ENCODE measurements at places on chromosomes 16 and 17.

GRCh38 chr17:39981207-39981741 is 667 bp downstream of the PSMD3 start:
- DNase-seq, result no peak

DNA sequence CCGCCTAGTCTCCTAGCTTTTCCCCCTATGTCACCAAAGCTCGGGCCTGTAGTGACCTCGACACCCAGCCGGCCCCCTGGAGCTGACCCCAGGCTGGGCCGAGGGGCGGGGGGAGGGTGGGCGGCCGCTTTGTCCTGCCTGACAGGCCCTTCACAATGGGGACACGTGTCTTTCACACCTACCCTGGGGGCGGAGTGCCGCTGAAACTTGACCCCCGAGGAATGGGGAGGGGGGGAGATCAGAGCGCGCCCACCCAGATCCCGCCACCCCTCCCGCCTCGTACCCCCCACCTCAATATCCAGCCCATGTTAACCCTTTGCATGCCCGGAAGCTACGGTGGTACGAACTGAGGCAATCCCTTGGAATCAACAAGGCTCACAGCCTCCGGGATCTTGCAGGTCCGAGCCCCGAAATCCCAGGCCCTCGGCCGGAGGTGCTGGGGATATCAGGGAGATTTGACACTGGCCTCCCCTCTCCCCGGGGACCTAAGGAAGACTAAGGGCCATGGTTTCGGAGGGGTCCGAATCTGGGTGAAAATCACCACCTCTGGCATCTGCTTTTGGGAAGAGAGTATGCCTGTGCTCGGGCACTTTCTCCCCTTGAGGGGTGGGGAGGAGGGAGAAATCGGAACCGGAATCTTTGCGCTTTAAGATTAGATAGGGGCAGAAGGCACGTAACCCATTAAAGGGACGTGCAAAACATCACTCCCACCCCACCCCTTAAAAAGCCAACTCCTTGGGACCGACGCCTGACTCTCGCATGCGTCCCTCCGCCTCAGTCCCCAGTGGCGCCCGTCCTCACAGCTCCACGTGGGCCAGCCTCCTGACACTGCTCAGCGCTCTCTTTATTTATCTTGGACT is 2.6 kb downstream of the NOG start:
- no peak for DNase-seq

- DNase-seq, result no peak
These were observed 217.8 kb downstream of the CDRT15L2 start for GRCh38 chr17:20797292-20797691.

- no peak for DNase-seq
These were observed 4.4 kb downstream of the SERPINF2 start for GRCh38 chr17:1746975-1747543.

DNA sequence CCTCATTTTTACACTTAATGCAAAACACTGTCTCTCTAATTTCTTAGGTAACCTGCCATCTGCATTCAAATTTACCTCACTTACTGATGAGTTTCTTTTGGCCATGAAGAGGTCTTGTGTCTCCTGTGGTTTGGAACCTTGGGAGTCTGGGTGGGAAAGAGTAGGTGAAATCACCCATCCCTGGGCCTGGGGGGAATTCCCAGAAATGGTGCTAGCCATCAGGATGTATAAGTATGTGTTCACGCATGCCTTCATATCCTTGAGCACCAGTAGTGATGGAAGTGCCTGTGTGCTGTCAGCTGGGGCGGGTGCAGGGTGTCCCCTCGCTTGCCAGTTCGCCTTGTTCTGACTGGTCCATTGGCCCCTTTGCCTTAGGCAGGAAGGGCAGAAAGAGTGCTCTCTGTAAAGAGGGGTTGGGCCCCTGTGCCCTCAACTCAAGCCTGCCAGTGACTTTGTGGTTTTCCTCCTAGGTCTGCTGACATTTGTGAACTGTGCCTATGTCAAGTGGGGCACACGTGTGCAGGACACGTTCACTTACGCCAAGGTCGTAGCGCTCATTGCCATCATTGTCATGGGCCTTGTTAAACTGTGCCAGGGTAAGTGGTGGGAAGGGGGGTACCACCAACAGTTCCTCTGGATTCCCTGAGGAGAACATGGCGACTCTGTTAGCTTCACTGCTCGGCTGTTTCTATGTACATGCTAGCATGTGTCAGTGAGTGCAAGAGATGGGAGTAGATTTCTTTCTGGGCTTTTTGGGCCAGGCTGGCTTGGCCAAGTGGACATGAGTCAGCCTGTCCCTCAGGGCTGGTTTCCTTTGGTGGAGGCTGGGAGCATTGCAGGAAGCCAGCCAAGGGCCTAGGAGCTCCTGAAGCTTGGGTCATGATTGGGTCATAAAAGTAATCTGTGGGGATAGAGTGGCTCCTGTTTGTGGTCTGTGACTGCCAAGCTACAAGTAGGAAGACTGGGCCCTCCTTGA is 23.2 kb downstream of the SLC7A6OS start:
- no peak for DNase-seq

- peak; percentile 74 for DNase-seq
These were observed 139.4 kb downstream of the C16orf78 start for GRCh38 chr16:49513040-49513439.

DNA sequence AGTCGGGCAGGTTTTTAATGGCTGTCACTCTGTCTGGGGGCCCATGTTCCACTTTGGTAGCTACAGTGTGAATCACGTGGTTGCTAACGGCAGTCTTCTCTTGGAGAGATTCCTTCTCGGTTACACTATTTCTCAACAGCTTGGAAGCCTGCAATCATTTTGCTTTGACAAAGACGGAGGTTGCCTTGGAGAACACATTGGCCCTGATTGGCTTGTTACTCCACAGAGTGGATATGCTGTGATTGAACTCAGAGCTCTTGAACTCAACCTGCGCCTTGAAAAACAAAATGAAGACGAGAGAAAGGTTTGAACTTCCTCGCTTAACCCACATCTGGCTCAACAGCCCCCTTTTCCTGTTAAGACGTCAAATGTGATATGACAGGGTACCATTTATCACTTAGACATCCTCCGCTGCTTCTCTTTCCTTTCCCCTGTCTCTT is 218.9 kb downstream of the MAF start:
- peak; percentile 41 for DNase-seq

GRCh38 chr16:66271074-66272060 is 95.1 kb upstream of the CDH5 start:
- no peak for DNase-seq

- peak; percentile 77 for DNase-seq
These were observed at the start of gene PSMB10 for GRCh38 chr16:67936124-67936879. PSMB10 (minus strand) TSS chr16:67936850; CDS start chr16:67936749, 101 bp downstream.

DNA sequence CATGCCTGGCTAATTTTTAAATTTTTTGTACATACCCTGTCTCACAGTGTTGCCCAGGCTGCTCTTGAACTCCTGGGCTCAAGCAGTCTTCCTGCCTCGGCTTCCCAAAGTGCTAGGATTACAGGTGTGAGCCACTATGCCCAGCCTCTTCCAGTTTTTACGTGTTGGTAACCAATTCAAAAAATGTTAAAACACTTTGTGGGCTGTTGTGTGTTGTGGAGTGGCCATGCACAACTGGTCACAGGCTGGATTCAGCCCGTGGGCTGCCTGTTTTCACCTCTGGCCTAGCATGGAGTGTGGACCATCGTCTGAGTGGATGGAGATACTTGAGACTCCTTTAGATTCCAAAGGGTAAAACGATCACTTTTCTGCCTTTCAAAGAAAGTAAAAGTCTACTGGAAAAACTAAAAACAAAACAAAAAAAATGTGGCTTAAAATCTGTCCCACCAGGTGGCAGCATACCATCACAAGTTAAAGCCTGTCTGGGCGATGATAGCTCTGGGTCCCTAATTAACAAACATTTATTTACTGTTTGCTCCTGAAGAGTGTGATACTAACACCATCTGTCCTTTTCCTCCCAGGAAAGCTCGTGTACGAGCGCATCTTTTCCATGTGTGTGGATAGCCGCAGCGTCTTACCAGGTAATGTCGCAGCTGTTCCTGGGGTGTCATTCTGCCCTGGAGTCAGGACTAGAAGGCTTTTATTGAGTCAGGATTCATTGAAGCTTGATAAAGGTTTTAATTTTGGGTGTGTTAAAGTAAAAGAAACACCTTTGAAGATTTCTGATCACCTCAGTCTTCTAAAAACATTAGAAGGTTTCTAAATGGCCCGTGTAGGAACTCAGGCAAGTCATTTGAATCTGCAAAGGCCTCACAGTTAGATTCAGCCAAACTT is 45.8 kb downstream of the VPS35L start:
- peak; percentile 13 for DNase-seq

DNA sequence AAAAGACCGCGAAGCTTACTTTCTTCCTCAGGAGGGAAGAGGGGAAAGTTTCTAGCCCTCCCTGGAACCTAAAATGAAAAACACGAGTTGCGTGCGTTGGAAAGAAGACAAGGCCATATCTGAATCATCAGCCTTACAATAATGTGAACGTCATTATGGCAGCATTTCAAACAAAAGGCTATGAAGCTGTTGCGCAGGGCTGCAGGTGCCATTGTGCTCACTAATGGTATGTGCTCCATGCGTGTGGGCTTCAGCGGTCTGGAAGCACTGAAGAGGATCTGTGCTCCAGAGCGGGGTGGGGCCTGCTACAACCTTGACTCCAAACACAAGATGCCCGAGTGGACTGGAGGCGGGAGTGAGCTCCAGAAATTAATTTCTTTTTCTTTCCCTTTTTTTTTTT is 12.1 kb upstream of the CYB5B start:
- DNase-seq, result no peak

DNA sequence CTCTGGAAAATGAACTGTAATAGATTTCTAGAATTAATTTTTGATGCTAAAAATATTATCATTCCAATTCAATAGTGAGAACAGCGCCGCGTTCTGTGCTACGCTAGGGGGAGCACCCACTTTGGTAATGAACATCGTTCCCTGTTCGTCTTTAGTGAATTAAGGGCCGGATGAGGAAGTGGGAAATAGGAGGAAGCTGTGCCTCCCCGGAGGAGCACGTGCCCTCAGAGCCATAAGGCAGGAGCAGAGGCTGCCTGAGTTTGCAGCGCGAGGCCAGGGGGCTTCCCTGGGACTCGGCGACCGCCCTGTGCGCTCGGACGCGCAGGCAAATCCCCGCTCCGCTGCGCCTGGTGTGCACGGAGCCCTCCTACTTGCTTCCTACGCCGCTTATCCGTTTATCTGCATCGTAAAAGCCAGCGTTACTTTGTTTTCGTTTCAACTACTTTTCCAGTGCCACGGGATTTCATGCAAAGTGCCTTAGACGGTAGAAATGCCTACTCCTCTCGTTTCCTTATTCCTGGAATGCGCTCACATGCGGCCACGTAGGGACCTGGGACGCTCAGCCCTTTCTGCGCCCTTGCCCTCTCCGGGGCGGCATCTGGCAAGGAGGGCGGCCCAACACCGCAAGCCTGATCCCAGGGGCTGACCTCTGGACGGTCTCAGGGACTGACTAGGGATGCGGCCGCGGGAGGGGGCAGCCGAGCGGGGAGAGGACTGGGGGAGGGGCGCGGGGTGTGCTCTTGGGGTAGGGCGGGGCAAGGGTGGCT is 76.4 kb downstream of the KCNJ12 start:
- peak; percentile 46 for DNase-seq
